Esophagus mucosa (tissue), 1 donor: ENCODE measurements at places on chromosomes 4 and X.

DNA sequence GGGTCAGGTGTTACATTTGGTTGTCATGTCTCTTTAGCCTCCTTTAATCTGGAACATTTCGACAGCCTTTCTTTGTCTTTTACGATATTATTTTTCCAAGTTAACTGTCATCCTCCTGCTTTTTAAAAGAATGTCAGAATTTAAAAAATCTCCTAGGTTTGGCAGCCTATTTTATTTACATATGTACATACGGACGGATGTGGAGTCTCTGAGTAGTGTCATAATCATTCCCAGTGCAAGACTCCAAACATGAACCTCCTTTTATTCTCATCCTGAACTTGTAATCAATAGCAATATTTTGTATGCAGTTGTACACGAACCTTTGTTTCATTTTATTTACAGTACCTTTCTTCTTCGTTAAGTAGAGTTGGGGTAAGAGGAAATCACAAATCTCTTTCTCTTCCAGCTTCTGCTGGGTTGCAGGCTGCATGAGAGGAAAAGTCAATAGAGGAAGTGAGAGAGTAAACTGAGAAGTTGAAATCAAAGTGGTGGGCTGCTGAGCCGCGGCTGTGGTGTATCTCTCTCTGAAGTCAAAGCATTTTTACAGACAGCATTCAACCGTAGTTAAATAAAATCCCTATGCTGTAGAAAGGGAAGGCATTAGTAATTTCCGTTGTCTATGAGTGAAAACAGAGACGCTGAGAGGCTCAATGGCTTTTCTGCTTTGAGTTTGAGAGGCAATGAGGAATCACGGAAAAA lies 53.9 kb upstream of the RPS6KA3 start:
- no peak for ATAC-seq

DNA sequence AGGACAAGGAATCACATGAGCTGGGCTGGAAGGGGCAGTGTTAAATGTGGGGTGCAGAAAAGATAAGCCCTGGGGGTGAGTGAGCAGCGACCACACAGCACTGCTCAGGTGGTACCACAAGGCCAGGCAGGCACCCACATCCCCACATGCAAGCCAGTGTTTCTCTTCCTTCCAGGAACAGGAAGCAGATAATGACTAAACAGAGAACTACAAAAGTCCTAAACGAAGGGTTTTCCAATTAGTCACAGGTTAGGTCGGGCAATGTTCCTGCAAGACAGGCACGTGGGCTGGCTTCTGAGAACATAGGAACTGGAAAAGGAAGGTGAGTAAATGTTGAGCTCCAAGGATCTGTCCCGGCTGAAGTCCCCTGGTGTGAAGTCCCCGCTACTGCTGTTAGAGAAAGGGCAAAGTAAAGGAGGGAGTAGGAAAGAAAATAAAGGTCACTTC lies 19.5 kb downstream of the RELL1 start:
- peak; percentile 94 for ATAC-seq

- no peak for ATAC-seq
These were observed 66.3 kb upstream of the TRIM2 start for GRCh38 chr4:153137677-153138630.

- ATAC-seq: no peak
These were observed 103.2 kb downstream of the ARHGAP6 start for GRCh38 chrX:11562570-11562969.

DNA sequence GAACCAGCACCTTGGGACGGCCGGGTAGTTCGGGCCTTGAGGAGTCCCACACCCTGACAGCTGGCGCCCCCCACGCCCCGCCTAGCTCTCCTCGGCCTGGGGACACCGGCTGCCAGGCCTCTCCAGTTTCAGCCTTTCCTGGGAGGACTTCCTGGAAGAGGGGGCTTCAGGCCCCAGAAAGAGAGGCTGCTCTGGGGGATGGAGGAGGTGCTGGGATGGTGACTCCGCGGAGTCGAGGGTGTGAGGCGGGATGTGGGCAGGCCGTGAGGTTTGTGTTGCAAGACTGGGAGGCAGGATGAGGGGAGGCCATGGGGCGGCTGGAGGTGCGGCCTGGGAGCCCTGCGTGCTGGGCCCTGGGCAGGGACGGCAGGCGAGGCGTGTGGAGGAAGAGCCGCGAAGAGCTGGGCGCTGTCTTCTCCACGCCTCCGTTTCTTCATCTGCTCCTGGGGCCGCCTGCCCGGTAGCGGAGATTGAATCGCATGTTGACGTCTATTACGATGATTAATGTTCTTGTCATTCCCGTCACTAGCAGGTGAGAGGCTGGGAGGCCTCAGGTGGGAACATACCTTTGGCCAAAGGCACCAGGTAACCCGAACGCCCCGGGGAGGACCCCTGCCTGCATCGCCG lies 918 bp upstream of the FGFRL1 start:
- peak; percentile 67 for ATAC-seq

DNA sequence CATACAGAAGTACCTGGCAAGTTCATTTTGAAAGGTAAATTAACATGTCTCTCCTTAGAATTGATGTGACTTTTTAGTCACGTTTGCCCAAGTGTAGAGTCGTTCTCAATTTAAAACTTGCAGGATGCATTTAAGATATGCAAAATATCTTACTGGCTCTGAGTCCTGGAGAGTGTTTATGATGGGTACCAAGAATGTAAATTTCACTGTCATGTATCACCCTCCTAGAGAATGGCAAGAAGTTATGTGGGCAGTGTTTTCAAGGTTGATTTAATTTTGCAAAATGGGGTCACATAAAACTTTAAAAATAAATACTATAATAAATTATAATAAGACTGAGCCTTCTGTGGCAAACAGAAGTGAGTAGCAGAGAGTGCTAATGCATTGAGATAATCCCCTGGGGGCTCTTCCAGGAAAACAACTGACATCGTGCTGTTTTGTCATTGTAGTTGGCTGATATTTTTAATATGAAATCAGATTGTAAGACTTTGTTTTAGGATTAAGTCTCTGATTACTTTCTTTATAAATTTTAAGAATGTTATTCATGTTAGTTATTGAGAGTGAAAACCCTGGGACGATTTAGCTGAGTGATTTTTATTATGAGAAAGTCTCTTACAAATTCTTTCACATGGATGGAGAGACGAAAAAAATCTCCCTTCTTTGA lies 103.0 kb downstream of the AFF1 start:
- ATAC-seq: no peak

- no peak for ATAC-seq
These were observed 90.3 kb downstream of the ARX start for GRCh38 chrX:24925430-24925829.

DNA sequence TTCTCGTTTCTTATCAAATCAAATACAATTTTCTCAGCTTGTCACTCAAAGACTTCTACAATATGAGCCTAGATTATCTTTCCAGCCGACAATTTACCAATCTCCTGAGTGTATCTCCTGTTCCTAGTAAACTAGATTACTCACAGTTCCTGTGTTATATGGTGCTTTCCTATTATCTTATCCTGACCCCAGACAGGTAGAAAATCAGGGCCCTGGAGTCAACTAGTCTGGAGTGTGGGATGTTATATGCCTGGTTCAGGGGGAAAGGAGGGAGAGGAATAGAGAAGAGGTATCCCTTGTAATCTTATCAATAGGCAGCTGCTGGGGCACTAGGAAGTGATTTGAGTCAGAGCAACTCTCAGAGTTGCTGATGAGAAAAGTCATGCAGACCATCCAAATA lies 127.1 kb downstream of the SLC7A11 start:
- no peak for ATAC-seq

DNA sequence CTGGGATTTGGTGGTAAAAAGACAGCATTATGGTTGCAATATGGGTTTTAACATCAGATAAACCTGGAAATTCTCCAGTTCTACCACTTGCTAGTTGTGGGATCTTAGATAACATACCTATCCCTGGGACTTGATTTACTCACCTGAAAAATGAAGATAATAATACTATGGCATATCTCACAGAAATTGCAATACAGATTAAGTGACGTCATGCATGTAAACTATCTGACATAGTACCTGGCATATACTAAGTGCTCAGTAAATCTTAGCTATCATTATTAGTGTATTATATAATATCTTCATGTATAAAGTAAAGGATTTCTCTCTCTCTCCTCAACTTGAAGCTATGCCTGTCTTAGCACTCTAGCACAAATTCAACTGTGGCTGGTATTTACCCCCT lies 192.5 kb downstream of the PCDH19 start:
- ATAC-seq: no peak

GRCh38 chrX:107506596-107507031 lies 57.2 kb downstream of the FRMPD3 start:
- ATAC-seq: no peak

- ATAC-seq: no peak
These were observed 23.0 kb downstream of the SNX25 start for GRCh38 chr4:185232370-185232769.

DNA sequence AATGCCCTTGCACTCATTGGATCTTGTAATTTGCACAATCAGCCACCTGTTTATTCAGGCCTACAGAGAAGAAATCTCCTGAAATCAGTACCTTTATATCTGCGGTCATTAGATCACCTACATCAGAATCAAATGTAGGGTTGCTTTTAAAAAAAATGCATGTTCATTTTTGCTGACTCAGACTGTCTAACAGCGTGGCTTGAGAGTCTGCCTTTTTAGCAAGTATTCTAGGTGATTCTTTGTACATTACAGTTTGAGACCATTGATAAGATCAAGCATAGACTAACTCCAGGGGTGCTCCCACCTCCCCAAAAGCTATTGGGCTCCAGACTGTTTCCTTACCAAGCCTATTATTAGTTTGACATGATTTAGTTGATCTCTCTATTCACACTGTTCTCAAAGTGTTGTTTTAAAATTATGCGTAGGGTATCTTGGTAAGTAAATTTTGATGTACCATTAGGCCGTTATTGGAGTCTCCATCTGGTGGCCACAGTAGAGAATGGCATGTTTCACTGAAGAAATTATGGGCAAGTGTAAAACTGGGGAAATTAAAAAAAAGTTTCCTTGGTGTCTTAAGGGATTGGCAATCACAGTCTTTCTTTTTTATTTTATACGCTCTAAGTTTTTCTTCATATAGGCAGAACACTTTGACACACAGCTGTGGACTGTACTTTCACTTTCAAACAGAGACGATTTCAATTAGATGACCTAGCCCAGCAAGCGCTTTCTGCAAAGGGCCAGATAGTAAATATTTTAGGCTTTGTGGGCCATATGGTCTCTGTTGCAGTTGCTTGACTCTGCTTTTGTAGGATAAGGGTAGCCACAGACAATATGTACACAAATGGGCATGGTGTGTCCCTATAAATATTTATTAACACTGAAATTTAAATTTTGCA lies 33.7 kb upstream of the MSL3 start:
- ATAC-seq: peak; percentile 46

DNA sequence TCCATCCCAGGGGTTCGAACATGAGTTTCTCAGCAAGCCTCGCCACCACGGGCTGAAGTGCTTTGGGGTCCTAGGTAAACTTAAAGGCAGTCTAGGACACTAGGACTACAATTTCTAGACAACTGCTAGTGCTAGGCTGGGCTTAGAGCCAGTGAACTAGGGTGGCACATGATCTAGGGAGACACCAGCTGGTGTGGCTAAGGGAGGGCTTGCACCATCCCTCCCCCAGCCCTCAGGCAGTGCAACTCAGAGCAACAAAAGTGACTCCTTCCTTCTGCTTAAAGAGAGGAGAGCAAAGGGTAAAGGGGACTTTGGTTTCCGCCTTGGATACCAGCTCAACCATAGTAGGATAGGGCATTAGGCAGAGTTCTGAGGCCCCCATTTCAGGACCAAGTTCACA lies 162.5 kb upstream of the AFF2 start:
- ATAC-seq: no peak

DNA sequence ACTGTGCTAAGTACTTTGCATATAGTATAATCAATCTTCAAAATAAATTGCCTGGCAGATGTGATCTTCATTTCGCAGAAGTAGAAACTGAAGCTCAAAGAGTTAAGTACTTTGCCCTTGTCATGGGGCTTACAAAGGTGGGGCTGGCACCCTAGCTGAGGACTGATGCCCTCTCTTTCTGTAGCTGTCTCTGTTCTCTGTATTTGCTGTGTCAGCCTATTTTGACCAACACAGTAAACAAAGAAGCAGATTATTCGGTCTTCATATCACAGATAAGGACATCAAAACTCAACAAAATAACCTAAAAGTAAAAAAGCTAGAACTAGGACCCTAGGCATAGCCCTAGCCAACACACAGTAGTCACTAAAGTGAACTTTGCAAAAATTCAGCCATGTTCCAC lies 570.5 kb upstream of the TENM3 start:
- ATAC-seq: no peak

DNA sequence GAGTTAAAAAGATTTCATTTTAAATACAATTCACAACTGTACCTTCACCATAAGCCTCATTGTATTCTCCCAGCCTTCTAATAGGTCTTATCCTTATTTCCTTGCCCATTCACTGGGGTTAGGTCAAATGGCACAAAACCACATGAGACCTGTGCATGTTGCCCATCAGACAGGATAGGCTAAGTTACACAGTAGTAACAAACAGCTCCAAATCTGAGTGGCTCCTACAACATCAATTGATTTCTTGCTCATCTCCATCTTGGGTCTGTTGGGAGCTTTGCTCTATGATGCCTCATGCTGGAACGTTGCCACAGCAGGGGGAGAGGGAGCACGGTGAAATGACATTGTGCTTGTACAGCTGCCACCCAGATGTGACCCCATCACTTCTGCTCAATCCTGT lies 70.6 kb downstream of the DHX15 start:
- peak; percentile 22 for ATAC-seq

DNA sequence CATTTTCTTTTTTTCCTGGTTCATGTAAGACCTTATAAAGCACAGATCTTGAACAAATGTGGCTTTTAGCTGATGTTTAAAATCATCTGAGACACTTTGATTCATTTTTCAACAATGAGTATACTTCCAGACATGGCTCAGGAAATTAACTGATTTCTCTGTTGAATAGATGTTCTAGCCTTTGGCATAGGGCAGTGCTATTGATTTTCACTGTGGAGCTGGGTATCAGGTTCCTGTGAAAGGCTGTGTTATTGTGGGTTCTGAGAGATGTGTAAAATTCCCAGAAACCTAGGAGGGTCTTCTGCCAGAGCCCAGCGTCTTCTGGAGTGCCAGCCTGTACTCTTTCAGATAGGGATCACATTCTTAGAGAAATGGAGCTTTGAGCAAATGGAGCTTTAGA lies 278.9 kb downstream of the EPHA5 start:
- ATAC-seq: no peak

DNA sequence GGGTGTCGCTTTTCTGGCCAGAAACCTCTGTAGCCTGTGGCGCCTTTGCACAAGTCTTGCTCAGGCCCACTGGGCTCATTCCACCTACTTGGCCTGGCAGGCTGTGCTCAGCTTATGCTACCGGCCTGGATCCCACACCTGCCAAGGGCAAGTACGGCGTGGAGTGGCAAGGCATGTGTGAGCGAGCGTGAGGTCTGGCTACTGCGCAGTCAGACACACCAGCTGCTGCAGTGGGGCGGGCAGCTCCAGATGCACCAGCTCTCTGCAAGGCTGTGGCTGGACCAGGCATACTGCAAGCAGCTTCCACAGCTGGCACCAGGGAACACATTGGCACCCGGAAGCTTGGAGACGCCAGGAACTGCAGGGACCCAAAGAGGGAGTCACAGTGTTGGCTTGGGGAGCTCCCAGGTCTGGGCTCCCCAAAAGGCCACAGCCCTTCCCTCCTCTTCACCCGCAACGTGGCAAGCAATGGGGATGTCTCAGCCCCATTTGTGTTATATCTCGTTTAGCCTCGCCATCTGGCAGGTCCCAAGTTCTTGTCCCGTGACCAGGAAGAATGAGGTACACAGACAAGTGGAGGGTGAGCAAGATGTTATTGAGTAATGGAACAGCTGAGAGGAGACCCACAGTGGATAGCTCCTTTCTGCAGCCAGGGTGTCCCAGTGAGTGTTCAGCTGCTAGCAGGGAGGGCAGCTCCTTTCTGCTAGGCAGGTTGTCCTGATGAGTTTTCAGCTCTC lies 3.8 kb upstream of the FBXW7 start:
- ATAC-seq: no peak

- peak; percentile 43 for ATAC-seq
These were observed 64.9 kb downstream of the POLR2B start for GRCh38 chr4:57043347-57044251.
